ENCODE measurements at places on chromosomes 4 and X. TPM values are rescaled to one million over a fixed set of nuclear protein-coding genes. Genes with fewer than 3 reads are reported as not detected.

The CACNA1F gene
- 0.32 TPM for total RNA-seq

The ATP2B3 gene
- total RNA-seq, result 0.83 TPM

The MAGEA4 gene
- total RNA-seq, result not detected

The NPY1R gene
- total RNA-seq, result 0.62 TPM

The MORC4 gene
- total RNA-seq, result 22.9 TPM

The KLHL4 gene
- total RNA-seq, result 5.2 TPM
